ENCODE measurements at places on chromosomes 5 and 9.

- no peak for DNase-seq
Measured at GRCh38 chr5:31516802-31517201, 15.1 kb downstream of the DROSHA start.

DNA sequence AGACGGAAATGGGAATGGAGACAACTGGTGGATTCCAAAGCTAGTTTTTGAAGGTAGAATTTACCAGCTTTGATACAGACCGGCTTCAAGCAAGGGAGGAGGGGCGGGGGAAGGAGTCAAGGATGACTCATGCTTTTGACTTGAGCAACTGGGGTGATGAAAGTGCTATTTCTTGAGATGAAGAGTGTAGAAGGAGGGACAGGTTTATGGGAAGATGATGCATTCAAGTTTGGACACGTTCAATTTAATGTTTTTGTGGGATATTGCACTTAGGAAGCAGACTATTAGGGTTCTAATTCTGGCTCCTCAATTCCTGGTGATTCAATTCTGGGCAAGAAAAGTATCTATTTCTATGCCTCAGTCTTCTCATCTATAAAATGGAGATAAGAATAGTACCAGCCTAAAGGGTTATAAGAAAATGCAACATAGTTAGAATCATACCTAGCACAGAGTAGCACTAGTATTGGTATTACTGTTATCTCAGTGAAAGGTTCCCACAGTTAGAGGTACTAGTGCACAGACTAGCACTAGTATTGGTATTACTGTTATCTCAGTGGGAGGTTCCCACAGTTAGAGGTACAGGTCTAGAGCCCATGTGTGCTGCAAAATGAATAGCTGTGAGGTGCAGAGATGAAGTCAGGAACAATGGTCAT is 4.6 kb downstream of the NIPAL4 start:
- peak; percentile 56 for DNase-seq

GRCh38 chr9:19533373-19533772 is 124.6 kb downstream of the ACER2 start:
- DNase-seq = no peak

- DNase-seq = no peak
Measured at GRCh38 chr5:140130949-140131733, 5.4 kb downstream of the IGIP start.

GRCh38 chr5:90547072-90547536 is 11.5 kb upstream of the ADGRV1 start:
- no peak for DNase-seq

DNA sequence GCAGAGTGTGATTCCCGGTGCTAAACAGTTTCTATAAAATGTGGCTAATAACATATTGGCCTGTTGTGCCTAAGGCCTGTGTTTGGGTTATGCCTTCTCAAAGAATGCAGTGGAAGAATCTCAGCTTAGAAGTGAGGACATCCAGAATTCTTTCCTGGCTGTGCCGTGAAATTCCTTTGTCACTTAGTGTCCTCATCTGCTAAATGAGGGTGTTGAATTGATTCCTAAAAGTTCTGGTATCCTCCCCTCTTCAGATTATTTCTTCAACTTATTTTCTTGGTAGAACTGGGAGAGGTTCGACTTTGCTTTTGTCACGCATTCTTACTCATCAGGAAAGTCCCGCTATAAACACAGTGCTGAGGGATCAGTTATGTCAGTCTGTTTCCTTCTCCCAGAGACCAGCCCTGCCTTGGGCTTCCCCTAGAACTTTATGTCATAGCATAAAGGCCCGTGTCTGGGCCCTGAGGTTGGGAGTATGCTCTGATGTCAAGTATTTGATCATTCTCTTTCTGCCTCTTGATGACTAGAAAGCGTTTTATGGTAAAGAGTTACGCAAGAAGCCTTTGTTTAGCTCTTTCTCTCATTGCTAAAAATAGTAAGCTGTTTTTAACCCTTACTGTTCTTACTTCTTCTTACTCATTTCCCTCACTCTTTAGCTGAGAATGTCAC is 29.5 kb downstream of the MTAP start:
- no peak for DNase-seq

DNA sequence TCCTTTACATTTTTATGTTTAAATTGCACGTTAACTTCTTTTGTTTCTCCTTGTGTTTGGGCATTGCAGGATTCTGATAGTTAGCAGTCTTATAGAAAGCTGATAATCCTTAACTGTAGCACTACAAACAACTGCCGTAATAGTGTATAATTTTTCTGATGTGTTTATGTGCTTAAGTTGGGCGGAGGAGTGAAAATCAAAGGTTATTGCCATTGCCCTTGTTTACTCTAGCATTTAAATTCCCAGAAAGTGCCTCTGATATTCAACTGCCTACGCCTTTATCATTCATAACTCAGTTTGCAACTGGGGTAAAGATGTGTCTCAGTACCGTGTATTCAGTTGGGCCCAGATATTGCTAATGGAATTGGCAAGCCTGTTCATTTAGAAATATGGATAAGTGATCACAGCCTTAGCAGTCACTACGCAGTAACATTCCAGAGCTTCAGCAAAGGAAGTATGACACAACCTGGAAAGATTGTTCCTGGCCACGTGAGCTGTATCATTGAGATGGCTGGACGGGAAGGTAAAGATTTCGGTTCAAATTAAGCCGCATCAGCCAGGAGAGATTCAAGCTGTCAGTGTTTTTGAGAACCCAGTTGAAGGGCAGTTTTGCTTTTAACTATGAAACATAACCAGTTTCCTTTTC is 28.1 kb upstream of the LRRTM2 start:
- DNase-seq = no peak

DNA sequence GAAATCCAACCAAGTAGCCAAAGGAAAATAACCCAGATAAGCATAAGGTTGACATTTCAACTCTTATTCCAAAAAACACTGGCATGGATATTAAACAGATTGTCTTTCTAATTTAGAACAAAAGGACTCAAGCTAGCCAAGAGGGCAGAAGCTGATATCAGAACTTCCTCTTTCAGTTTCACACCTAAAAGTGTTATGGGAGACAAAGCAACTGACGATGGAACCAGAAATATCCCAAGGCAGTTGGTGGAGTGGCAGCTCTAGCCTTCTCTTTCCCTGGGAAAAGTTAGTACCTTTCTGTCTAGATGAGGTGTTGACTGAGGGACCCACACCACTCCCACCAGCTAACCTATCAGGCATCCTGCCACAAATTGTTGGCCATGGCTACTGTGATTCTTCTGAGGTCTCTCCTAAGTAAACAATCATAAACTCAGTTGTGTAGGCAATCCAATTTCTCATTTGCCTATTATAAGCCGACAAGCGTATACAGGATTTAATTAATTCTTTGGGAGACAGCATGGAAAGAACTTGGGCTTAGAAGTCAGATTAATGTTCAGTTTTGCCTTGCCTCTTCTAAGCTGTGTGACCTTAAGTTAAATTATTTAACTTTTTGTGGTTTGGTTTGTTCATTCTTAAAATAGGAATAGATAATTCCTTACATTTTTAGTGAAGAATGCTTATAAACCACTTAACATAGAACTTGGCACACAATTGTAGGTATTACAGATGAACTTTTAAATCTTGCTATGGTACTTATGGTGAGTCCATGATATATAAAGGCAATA is 110.9 kb upstream of the ADAMTSL1 start:
- no peak for DNase-seq

- DNase-seq = no peak
Measured at GRCh38 chr5:4375640-4376039, 764.5 kb upstream of the ADAMTS16 start.

DNA sequence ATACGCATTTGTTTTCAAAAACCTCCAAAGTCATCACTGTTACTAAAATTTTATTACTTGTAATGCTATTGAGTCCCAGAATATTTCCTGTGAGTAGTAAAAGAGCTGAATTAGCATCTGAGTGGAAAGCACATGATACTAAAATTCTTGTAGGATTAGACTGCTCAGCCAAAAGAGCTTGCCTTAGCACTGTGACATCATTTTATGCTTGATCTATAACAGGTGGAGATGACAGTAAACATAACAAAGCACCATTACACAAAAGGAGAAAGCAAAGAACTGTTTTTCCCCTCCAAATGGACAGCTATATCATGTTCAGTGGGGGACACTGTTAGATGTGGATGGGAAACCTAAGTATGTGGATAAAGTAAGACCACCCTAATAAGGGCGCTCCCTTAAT is 5.8 kb upstream of the JAK2 start:
- DNase-seq = no peak

DNA sequence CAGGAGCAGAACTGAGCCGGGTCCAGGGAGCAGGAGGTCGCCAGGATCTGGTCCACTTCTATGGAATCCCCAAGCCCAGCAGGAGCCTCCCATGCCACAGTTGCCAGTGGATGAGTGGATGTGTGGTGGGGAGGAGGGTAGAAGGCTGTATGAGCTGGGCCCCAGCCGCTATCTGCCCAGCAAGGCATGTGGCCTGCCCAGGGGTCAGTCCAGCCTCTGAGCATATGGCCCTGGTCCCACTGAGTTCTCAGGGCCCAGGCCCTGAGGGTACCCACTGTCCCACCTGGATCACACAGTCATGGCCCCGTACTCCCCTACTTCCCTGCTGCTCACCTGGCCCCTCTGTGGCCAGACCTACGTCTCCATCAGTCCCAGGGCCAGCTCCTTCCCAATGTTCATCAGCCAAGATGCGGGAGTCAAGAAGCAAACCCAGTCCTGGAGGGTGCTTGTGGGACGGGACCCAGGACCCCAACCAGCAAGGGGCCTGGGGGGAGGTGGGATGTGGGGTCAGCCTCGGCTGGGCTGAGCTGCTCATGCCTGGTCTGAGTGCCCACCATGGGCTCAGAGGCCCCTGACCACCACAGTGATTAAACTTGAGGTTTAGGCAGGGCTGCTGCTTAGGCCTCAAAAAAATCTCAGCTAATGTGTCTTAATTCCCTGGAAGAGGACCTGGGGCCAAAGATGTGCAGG is 152.7 kb downstream of the COL23A1 start:
- no peak for DNase-seq

DNA sequence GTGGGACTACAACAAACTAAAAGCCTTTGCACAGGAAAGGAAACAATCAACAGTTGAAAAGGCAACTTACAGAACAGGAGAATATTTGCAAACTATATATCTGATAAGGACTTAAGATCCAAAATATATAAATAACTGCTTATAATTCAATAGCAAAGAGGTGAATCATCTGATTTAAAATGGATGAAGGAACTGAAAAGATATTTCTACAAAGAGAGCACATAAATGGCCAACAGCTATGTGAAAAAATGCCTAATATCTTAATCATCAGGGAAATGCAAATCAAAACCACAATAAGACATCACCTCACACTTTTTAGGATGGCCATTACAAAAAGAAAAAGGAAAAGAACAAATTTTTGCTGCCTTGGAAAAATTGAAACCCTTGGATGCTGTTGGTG is 100.4 kb downstream of the LURAP1L start:
- DNase-seq = no peak

DNA sequence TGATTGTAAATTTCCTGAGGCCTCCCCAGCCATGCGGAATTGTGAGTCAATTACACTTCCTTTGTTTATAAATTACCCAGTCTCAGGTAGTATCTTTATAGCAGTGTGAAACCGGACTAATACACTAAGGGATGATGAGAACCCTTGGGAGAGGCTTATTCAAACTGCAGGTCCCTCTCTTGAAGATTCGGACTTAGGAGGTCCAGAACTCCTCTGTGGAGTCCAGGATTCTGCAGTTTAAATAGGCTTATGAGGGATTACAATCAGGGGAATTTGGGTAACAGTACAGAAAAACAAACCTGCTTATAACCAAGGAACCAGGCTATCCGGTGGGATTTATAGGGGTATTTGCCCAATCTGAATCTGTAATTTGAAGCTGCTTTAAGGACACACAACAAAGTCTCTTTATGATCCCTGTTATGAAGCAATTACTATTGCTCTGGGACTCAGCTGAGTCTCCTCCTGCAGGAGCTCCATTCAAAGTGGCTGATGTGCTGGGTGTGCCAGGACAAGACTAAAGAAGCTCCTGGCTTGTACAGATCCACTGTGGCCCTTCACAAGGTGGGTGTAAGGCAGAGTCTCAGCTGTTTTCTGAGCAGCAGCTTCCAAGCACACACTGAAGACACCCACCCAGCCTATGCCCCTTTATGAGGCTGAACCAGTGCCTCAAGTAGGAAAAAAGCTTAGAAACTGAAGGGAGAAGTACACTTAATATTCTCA is 41.8 kb upstream of the LHFPL2 start:
- no peak for DNase-seq

- DNase-seq = no peak
Measured at GRCh38 chr5:170112876-170113521, 7.3 kb downstream of the FOXI1 start.

- no peak for DNase-seq
Measured at GRCh38 chr5:30871196-30871595, 322.3 kb upstream of the CDH6 start.

DNA sequence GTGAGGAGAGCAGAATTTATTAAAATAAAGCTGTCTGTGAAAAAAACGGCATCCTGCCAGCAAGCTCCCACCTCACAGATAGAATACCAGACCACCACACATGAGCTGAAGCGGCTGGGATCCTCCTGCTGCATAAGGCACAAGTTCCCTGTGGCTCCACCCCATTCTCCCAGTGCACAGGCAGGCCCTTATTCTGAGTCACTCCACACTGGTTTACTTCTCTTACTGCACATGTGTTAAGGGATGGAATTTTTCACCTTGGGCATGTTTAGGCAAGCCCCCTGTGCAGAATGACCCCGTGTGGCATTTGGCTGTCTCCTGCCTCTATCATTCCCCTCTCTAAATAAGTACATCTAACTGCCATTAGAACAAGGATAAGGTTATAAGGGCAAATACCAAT is 115.0 kb upstream of the ELAVL2 start:
- no peak for DNase-seq

GRCh38 chr5:82298668-82299067 is 20.5 kb upstream of the RPS23 start:
- DNase-seq = no peak

DNA sequence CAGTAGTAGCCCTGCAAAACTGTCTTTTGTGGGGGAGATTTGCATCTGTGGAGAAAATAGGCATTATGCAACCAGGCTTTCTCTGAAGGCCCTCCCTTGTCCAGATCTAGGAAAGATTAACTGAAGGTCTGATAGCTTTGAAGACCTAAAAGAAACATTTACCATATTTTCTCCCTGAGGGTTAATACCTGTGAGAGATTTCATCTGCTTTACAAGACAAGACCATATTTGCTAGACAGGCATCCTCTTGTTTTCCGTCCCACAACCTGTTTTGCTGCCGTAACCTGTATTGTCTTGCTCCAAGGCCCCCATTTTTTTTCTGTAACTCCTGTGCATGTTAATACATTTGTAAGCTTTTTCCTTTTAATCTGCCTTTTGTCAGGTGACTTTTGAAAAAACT is 1985.2 kb upstream of the CDH9 start:
- DNase-seq = no peak

DNA sequence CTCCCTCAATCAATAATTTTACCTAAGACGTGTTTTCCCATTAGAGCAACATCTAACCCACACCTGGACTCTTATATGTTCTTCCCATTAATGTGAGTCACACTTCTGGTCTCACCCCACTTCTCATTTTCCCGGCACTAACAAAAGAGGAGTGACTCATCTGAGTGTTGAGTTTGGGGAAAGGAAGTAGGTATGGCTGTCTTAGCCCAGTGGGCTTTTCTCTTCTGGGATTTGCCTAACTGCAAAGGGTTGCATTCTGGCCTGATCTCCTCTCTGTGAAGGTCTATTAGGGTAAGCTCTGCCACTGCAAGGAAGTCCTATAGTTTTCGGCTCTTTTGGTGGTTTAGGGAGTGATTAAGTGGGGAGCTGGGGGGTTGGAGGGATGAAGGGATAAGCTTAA is 195.6 kb downstream of the KIAA0825 start:
- no peak for DNase-seq

Data from CD4-positive, alpha-beta T cell treated with Interleukin-17A for 4 hours (primary cell).